ENCODE measurements at places on chromosomes 1 and 21.

DNA sequence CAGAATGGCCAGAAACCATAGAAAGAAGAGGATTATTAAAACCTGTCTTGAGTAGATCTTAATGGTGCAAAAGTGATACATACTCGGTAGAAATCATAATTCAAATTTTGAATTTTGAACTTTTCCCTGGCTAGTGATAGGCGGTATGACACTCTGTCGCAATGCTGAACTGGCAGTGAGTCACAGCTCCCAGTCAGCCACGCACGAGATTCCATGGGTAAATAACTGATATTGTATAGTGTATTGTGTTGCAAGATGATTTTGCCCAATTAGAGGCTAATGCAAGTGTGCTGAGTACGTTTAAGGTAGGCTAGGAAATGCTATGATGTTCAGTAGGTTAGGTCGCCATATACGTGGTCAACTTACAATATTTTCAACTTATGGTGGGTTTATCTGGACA is 207.0 kb downstream of the SIPA1L2 start:
- DNase-seq: no peak

DNA sequence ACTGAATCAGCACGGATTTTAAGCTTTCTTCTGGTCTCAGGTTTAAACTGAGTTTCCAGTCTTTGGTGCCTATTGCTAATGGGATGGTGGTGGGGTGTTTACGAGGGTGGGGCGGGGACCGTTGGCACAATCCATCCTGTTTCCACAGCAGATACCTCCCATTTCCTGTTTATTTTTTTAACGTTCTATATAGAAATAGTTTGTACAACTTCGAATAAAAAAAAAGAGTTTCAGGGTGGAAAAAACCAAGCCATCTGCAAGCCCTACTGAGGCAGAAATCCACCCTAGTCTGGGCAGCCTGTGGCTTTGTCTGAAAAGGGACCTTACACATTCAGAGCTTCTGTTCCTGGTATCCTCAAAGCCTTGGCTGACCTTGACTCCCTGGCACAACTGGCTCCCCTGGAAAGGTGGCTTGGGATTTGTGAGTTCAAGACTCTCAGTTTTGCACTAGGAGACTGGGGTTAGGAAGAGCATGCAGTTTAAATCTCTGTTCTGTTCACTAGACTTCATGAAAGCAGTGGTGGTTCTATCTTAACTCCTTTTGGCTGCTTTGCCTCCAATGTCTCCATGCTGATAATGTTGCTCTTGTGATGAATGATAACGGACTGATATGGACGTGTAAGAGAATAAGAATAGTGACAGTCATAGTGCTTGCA is 46.7 kb downstream of the VANGL2 start:
- no peak for DNase-seq

GRCh38 chr1:243926803-243927245 is 76.8 kb upstream of the AKT3 start:
- no peak for DNase-seq

DNA sequence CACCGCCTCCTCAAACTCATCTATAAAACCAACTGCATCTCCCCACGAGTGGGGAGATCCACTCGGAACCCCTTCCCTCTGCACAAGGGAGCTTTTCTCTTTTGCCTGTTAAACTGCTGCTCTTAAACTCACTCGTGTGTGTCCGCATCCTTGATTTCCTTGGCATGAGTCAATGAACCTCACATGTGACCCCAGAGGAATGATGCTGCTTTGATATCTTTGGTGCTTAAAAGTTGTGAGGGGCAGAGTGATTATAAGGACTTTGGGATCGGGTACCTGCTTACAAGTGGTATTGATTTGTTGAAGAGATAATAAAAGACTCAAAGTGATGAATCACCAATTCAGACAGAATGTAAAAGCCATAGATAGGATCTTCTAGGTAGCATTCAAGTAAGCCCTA is 125.3 kb downstream of the GREM2 start:
- DNase-seq: no peak

DNA sequence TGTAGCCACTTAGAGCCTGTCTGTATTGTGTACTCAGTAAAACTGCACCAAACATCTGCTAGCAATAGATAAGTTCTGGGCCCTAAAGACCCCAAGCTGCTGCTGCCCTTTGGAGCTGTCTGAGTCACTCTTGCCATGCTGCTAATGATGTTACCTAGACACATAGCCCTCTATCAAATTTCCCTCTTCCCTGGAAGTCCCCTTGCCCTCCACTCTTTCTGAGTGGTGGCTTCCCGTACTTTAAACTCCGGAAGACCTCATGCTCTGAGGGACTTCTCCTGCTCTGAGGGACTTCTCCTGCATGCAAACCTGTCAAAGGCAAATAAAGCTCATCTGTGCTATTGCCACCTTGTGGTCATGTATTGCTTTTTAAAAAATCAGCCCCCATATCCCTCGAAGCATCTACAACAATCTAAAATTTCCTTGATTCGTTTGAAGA is 34.0 kb downstream of the FH start:
- DNase-seq: no peak

GRCh38 chr1:16979475-16980327 is 719 bp downstream of the MFAP2 start:
- no peak for DNase-seq

GRCh38 chr21:14762734-14763694 is 216.9 kb upstream of the SAMSN1 start:
- no peak for DNase-seq

- DNase-seq: no peak
Observed at GRCh38 chr21:34609244-34609932, 5.5 kb downstream of the RCAN1 start.

DNA sequence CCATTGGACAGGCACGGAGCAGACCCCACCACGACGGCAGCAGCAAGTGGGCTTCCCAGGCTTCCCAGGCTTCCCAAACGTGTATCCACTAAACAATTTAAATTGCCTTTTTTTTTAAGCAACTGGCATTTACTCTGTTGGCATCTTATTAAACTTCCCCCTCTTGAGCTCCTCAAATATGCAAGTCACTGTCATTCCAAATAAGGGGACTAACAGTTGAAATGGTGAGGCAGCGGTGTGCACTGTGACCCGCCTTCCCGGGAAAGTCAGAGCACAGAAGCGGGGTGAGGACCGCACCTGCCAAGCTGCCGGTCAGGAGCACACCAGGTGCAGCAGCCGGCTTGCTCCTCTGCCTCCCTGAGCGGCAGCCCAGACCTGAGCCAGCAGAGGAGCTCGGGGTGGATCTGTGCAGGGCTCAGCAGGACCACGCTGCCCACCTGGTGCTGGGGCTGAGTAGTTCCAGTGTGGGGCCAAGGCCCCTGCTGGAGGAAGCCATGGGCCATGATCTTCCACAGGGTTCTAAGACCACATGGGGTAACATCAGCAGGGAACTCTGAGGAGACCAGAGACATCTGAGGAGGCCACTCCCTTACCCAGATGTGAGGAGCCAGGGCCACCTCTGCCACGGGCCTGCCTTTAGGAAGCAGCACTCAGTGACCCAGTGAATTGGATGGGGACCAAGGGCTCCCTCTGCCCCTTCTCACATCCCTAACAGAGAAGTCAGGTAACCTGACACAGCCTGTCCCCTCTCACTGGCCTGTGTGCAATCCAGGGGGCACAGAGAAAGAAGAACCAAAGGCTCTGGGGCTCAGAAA is 245.4 kb downstream of the NPHP4 start:
- no peak for DNase-seq

- DNase-seq: no peak
Observed at GRCh38 chr1:5574641-5575040, 417.6 kb downstream of the NPHP4 start.

DNA sequence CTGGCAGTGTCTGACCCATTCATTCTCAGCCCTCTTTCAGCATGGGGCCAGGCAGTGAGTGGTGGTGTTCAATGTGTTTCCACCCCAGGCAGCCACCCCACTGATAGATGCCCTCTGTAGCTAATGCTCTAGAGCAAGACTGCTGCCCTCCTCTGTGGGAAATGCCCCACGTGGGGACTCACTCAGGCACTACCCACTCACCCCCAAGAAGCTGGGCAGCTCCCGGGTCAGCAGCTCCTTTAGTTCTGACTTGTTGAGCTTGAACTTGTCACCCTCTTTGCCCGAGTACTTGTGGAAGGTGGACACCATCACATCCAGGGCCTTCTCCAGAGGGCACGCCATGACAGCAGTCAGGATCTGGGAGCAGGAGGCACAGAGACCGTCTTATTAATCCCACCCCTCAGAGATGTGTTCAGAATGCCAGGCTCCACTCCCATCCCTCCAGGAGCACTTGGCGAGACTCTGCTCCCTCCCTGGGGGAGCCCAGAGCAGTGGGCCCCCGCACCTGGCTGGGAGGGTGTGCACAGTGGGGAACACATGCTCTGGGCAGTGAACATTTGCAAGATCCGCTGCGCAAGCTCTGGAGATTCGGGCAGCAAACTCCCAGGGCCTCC is 1.0 kb downstream of the S100A4 start:
- DNase-seq: no peak

GRCh38 chr1:112957133-112957812 is 1.3 kb upstream of the SLC16A1 start:
- no peak for DNase-seq

All from progenitor cell of endocrine pancreas (in vitro differentiated cells).